Stimulated activated CD8-positive, alpha-beta memory T cell treated with anti-CD3 and anti-CD28 coated beads, Interleukin-15, amount 100 ng/mL, for 4 hours (primary cell): ENCODE measurements at places on chromosomes 2 and 18.
A peak's percentile ranks its signal among the peaks of the same experiment; 100 is the strongest.

DNA sequence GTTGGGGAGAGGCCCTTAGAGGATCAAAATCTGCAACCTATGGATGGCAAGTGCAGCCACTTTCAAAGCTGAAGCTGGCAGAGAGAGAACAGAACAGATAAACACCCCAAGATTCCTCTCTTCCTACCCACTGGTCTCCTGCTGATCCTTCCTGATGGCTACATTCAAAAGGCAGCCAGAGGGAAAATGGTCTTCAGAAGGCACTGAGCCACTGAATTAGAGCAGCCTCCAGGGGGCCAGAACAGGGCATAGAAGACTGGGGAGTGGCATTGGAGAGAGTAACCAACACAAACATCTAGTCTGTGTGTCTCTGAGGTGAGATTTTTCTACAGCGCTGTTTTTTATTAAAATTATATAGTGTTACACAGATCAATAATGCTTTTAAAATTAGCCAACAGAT lies 432.6 kb downstream of the PARD3B start:
- DNase-seq, result no peak

DNA sequence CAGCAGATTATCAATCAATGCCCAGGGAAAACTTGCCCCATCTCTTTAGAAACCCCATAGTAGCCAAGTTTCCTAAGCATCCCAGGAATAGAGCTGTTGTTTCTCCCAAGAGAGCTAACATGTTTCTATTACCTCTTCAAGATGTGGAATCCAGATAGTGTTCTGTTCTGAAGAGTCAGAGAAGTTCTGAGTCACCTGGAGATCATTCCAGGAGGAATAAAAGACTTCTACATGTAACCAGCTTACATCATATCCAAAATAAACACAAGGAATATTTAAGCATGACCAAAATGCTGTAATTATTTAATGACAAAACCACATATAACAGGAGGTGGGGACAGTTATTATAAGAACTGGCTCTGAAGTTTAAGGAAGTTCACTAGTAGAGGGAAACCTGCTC lies 51.0 kb upstream of the GORASP2 start:
- DNase-seq, result no peak

DNA sequence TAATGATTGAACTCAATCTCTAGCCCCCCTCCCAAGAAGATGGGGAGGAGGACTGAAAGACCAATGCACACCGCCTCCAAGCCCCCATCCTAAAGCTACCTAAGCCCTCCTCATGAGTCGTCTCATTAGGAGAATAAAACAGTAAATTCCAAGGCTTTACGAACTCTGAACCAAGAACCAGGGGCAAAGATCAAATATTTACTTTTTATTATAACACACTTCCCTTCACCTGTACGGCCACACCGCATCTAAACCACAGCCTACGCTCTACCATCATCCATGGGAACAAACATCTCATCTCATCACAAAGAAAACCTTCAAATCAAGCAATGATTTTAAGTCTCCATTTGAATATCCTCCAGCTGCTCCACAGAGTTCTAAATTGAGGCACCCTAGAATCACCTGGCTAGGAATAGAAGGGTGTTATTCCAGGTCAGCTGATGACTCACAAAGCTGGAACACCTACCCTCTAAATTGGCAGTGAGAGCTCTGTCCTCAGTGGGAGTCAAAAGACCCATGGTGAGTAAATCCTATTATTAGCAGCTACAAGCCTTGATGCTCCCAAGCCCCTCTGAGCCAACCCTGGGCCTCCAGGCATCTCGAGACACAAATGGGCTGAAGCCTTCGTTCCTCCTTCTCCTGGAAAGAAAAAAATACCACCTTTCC lies 45.6 kb upstream of the BZW1 start:
- no peak for DNase-seq

DNA sequence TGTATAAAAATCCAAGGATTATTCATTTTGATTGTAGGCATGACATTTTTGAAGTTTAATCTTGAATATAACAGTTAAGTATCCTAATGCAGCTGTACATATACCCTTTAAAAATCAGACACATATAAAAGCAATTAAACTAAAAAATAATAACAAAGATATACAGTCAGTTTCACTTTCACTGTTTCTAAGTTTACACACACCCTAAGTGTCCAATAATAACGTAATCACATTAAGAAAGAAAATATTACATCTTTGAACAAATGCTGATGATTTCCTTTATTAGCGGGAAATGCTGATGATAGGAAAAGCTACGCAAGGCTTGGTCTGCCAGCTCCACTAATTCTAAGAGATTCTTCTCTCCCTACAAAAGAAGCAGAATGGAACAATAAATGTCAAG lies 38.8 kb downstream of the RTTN start:
- DNase-seq, result no peak

DNA sequence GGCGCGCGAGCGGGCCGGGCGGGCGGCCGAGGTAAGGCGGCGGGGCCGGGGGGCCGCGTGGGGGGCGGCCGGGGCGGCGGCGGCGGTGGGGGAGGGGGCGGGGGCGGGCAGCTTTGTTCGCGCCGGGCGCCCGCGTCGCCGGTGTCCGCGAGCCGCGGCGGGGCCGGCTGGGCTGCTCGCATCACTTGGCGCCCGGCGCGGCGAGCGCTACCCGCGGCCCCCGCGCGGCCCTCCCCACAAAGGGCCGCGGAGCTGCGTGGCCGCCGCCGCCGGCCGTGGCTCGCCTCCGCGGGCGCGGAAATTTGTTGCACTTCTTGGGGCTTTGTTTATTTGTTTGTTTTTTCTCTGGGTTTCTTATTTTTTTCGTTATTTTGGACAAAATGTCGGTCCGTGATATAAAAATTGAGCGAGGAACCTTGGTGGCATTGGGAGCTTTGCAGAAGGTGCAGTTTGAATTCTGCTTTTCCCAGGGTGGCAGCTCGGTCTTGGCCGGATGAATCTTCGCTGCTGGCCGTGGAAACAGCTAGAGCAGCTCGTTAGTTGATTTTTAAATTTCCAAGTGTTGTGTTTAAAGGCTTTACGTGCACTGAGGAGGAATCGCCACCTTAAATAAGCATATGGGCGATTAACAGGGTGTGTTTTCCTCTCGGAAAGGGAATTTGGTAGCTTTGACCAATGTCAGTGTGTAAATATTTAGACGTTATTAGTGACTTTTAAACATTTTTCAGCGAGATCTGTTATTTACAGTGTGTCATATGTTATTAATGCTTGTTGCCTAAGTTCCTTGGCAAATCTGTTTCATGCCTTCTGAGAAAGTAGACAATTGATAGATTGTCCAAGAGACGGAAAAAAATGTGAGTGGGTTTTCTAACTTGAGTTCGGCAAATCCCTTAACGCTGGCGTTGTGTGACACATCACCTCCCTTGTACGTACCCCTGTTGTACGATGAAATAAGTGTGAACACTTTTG lies 822 bp downstream of the UBE2E3 start:
- no peak for DNase-seq

DNA sequence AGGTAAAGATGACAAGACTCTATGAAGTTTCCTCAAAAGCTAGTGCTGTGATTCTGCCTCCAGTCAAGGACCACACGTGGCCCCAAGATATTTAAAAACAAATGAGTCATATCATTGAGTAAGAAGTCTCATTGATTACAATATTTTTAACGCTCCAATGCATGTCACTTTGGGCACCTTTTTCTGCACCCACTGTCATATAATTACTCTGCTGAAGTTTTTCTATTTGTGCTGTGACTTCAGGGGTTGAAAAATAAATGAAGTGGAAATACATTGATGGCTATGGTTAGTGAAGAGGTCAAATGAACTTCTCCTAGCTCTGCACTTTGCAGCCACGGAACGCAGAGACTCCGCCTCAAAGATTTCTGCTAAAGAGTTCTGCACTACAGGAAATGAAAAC lies 344.3 kb upstream of the KYNU start:
- DNase-seq, result no peak

GRCh38 chr2:33230195-33230594 lies 246.3 kb upstream of the RASGRP3 start:
- DNase-seq, result no peak

DNA sequence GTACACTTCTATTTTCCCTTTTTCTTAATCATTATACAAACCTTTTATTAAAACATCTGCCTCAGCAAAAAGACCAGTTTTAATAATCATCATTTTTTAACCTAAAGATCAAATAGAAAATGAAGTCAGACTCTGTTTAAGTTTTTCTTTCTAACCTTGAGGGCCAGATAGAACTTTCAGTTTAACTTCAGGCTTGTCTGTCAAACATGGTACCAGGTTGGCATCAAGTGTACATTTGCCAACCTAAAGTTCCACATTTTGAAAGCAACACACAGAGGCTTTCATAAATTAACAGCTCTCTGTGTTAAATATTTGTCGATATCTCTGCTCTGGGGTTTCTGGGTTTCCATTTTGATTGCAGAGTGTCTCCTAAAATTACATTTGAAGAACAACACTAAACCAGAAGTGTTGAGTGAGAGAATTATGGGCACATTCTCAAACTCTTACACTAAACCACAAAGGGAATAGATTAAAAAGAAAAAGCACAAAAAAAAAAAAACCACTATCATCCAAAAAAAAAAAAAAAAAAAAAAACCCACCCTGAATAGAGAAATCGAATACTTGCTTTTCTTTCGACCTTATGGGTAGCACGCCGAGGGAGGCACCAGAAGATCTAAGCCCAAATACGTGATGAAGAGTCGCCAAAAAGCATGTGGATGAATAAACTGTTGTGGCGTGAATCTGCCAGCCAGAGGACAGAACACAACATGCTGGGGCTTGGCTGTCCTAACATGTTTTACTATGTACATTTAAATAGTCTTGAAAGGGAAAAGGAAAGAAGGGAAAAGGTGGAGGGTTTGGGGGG lies 166.2 kb downstream of the TCF4 start:
- no peak for DNase-seq

GRCh38 chr2:196274387-196274809 lies 103.0 kb upstream of the STK17B start:
- DNase-seq, result no peak

GRCh38 chr18:9720327-9720726 lies 12.2 kb downstream of the RAB31 start:
- DNase-seq, result no peak

GRCh38 chr18:47788621-47789020 lies 141.8 kb downstream of the SMAD2 start:
- no peak for DNase-seq

GRCh38 chr2:20015482-20016083 lies 3.1 kb upstream of the MATN3 start:
- DNase-seq, result no peak

DNA sequence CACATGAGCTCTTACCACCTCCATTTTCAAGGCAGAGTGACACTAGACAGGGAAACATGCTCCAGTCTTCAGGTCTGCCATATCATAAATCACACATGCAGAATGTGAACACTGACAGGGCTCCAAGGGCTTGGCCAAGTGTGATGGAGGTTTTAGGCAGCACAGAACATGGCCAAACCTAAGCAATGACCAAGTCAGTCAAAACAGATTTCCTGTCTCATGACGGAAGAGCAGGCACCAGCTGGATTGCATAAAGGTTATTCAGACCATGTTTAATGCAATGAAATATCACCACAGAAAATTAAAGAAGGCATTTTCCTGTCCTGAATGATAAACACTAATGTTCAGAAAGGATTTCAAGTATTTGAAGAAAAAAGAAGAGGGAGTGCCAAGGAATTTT lies 72.5 kb downstream of the SUMO1 start:
- no peak for DNase-seq

GRCh38 chr2:9782197-9782719 lies 61.0 kb upstream of the TAF1B start:
- DNase-seq, result peak; percentile 68

- DNase-seq, result no peak
Measured at GRCh38 chr2:119487434-119488244, 36.6 kb downstream of the SCTR start.

DNA sequence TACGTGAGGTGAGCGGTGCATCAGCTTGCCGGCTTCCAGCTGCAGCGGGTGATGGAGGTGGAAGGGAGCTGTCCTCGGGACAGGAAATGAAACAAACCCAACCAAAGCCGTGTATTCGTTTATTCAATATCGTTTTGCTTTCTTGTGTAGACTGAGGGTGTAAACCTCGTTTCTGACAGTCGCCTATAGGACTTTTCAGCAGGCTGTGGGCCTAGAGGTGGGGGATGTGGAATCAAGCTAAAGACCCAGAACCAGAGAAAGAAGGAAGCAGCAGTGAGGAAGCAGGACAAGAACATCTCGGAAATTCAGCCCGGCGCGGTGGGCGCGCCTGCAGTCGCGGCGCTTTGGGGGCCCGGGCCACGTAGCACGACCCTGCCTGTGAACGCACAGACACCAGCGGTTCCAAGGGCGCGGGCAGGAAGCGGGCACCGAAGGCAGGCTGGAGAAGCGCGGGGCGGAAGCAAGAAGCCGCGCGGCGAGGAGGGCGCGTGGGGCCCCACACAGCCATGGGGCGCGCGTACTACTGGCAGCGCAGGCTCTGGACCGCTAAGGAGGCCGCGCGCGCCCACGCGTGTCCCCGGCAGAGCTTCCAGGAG lies 755 bp upstream of the ATP9B start:
- DNase-seq, result no peak

DNA sequence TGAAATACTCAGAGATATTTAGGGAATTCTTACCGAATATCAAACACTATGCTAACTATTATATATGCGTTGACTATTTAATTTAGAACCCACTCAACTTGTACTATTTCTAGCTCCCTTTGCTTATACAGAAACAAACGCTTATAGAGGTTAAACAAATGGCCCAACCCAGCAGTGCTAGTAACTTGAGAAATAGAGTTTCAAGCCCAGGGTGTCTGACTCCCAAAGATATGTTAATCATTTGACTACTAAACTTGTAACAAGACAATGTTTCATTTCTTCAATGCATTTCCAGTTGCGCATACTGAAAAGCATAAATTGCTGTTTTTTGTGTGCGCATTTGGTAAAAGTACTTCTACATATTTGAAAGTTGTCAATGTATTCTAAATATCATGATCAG lies 310.3 kb downstream of the GALNT13 start:
- DNase-seq, result no peak

DNA sequence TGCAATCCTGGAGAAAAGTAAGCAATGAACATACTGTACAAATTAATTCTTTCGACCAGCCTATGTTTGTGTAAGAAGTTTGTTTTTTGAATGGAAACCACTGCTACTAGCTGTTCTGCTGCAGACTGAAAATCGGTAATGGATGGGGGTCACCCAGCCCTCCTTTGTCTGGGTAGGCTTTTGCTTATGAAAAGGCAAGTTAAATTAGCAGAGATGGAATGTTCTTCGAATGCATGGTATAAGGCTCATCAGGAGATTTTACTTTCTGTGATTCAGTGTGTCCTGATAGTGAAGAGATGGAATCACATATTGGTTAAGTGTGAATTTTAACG lies 53.8 kb downstream of the EEF1B2 start:
- DNase-seq, result no peak

- DNase-seq, result no peak
Measured at GRCh38 chr2:3132466-3132865, 245.2 kb downstream of the EIPR1 start.

- DNase-seq, result no peak
Measured at GRCh38 chr2:234051374-234052070, 1.0 kb downstream of the SPP2 start.

DNA sequence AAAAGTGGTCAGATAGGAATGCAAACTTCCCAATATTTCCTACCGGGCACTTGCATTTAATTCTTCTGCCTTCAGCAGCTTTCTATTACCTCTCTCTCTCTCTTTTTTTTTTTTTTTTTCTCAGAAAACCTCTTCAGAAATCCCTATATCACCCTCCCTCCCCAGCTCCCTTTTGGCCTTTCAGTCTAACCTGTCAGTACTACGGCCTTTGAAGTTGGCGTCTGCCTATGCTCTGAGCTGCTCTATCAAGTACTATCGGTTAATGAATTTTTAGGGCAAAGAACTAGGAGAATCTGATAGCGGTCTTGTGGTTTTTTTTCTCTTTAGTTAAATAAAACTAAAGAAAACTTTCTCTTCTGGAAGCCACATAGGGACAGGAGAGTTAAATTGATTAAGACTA lies 122.4 kb upstream of the MAPRE2 start:
- DNase-seq, result no peak

- DNase-seq, result no peak
Measured at GRCh38 chr18:54228364-54228763, 3.9 kb upstream of the MBD2 start.
